Right cardiac atrium (tissue), 5 donors: ENCODE measurements at places on chromosomes 2 and 18.

DNA sequence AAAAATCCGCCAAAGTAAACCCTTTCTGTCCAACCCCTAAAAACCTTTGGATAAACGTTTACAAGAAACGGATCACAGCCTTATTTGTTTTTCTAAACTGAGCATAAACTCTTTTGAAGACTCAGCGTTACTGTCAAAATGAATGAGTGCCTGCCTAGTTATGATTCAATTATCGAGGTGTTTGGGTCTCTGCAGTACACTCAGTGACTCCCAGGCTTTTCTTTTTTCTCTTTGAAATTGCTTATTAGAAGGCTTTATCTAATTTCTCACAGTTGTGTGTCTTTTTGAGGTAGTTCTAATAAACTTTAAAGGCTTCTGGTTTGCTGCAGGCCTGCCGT lies 663 bp downstream of the RHBDD1 start:
- no peak for DNase-seq

DNA sequence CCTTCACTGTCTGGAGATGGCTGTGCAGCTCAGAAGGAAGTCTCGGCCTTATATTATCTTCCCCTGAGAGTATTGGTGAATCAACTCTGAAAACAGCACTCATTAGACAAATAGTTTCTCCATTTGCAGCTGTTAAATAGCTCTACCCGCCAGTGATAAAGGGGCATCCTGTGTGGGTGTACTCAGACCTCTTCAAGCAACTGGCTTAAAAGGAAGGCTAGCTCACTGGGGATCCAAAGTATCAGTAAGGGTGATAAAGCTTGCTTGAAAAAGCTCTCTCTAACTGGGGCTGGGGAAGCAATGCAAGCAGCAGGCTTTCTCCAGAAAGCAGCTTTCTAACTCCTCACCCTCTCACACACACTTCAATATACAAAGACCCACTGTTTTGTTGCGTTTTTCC lies 64.9 kb upstream of the PSMD14 start:
- DNase-seq: no peak

DNA sequence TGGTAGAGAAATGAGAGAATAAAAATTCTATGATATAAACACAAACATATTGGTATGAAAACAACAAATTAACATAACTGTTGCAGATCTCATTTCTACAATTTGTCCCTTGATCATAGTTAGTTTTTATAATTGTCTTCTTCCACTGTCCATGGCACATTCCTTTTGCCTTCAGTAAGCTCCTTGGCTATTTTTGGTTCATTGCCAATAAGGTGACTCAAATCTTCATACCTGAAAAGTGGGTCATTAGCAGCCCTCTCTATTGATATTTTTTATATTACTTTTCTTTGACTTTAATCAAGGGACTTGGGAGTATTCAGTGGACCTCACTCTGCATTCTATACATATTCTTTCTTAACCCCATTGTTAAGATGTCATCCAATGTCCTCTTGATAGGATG lies 552.9 kb downstream of the TDRD15 start:
- no peak for DNase-seq

DNA sequence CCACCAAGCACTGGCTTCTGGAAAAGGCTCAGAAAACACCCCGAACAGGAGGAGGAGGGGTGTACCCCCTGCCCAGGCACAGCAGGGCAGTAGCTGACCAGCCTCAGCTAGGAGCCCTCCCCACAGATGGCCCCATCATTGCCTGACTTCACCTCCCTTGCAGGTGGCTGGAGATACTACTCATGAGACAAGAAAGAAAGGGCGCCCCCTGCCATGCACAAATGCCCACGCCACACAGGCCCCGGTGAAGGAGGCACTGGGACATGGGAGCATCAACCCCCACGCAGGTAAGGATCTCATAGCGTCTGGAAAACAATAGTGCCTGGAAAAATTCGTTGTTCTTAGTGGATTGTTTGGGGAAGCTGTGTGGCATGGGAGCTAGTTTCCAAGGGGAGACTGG lies 240.6 kb downstream of the TFCP2L1 start:
- no peak for DNase-seq

- no peak for DNase-seq
Measured at GRCh38 chr18:62085756-62086155, 101.1 kb downstream of the PIGN start.

GRCh38 chr2:44785433-44785832 lies 156.1 kb upstream of the SIX3 start:
- no peak for DNase-seq

DNA sequence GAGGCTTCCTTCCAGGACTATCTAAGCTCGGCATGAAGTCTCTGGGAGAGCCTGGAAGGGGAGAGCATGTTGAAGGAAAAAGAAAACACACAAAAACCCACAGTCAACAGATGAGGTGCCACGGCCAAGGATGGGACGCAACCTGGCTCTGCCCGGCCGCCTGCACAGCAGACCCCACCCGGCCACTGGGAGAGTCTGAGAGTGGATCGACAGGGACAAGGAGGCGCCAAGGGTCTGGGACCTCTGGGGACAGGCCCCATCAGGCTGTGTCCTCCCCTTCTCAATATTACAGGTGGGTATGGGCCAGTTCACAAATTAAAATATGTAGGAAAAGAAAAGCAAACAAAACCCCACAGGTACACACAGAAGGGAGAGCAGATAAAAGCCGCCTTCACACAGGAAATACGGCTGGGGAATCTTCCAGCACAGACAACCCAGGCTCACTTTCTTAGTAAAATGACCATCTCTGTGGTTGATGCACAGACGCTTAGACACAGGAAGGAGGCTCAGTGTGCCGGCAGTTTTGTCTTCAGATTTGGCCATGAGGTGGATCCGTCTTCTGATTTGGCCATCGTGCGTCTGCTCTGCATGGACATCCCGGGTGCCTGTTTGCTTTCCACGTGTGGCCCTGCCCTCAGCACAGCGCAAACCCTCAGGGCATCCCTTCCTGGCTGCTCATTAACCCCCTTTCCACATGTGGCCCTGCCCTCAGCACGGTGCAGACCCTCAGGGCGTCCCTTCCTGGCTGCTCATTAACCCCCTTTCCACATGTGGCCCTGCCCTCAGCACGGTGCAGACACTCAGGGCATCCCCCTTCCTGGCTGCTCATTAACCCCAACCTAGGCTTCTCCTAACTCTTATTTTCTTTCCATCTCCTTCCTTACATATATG lies 138.4 kb downstream of the EIPR1 start:
- no peak for DNase-seq

DNA sequence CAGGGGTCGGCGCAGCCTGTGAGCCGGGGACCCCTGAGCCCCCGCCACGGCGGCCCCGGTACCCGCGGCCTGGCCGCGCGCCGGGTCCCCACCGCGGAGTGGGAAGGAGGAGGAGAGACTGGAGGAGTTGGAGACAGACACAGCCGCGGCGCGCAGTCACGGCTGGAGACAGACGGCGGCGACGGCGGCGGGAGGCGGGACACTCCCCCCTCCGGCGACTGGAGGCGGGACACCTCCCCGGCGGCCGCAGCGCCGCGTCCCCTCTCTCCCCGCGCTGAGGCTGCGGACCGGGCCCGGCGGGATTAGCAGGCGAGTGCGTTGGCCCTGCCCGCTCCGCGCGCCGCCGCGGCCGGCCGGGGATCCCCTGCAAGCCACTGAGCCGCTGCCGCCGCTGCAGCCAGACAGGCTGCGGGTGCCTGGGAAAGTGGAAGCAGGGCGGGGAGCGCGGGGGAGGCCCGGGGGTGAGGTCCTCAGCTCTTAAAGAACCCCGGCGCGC lies 1.0 kb upstream of the LDLRAD4 start:
- peak; percentile 92 for DNase-seq
